ENCODE measurements at places on chromosomes 4 and X.

GRCh38 chrX:130376077-130376476 lies 9.4 kb downstream of the GPR119 start:
- no peak for DNase-seq

GRCh38 chrX:15441464-15441863 lies 51.7 kb downstream of the PIR start:
- DNase-seq: no peak

DNA sequence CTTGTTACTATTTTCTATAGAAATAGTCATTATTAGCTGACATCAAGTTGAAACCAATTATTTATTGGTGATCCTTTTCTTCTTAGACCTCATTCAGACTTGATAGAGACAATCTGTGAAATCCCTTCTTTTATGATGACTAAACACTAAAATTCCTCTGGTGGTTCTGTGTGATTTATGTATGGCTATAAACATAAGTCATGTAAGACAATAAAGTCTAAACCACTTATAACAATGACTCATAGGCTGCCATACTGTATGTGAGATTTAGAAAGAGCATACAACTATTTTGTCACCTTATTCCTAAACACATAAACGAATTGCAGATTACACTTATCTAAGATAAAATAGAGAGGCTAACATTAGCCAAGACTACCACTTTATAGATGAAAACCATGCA lies 101.1 kb upstream of the PRR32 start:
- DNase-seq: no peak

DNA sequence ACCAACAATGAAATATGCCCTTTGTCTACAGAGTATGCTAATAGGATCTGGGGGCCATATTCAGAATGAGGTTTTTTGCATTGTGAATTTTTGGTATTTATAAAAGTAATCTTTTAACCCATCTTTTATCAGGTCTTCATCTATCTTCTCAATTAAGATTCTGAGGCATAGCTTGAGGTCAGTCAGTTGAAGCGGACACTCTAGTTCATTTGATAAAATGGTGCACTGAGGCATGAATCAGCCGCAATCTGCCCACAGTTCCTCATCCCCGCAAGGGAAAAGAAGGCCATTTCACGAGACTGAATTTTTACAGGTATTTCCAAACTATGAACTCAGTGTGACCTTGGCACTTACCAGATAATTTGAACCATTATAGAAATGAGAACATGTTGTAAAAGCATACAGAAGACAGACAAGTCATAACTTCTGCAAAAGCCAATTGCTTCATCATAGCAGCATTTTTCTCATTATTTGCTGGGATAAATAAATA lies 19.3 kb upstream of the VCX2 start:
- no peak for DNase-seq

- DNase-seq: peak; percentile 68
These were observed 112.8 kb upstream of the ATXN3L start for GRCh38 chrX:13432414-13433297.

- DNase-seq: no peak
These were observed 62.1 kb downstream of the RHOXF2B start for GRCh38 chrX:120015145-120016067.

- DNase-seq: no peak
These were observed 137.8 kb upstream of the FRG1 start for GRCh38 chr4:189802884-189803283.

DNA sequence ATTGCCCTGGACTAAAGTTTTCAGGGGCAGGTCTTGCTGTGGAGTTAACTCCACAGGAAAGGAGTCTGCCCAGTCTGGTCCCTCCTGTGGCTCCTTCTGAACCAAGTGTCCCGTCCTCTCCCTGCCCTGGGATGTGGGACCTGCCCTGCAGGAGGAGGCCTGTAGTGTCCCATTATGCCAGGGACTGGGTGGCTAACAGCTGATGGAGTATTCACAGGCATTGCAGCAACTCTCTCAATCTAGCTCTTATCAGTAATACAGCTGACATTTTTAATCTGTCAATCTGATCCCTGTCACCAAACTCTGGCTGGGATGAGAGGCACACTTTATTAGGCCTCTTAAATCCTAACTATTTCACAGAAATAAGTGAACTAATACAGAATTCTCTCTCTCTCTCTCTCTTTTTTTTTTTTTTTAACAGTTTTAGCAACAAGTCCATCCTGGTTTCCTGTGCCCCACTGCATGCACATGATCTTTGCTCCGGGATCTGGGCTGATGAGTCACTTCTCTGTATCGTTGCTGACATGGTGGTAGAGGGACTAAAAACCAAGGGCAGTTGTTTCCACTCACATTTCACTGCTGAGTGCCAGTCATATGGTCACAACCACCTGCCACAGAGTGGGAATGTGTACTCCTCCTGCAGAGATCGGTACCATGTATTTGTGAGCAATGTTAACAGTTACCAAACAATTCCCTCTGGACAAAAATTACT lies 39.1 kb downstream of the HAND2 start:
- DNase-seq: peak; percentile 73

DNA sequence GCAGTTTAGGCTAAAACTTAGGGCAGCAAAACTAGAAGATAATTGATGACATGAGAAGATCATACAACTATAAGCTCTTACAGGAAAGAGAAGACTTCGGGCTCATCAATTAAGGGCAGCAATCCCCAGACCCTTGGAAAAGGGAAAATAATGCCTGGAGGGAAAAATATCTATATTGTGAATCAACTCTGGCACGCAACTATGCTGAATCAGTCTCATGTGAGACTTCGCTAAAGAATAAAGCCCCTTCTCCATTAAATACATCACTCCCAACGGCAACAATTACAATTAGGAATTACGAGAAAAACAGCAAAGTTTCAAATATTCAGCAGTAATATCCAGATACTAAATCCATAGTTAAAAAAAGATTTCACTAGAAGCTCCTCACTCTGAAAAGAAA lies 2016.8 kb upstream of the IGFBP7 start:
- DNase-seq: no peak

DNA sequence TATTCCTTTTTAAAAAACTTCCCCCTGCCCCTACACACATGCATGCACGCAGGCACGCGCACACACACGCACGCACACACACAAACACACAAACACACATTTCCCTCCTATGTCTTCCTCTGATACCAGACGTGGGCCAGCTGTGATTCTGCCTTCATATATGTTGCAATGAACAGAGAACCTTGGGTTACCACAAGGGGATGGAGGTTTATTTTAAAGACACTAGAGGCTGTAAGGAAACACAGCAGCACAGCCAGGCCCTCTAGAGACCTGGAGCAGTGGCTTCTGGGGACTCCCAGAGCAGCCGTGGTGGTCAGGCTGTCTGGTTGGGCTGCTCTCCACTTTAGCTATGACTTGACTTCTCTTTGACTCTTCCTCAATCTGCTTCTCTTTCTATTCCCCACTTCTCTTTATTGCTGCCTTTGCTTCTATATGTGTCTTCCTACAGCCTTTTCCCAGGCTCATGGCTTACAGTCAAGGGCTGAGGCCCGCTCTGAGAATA lies 3.2 kb upstream of the TLR10 start:
- DNase-seq: peak; percentile 63

- DNase-seq: no peak
These were observed 76.7 kb downstream of the MAOB start for GRCh38 chrX:43805579-43805978.

DNA sequence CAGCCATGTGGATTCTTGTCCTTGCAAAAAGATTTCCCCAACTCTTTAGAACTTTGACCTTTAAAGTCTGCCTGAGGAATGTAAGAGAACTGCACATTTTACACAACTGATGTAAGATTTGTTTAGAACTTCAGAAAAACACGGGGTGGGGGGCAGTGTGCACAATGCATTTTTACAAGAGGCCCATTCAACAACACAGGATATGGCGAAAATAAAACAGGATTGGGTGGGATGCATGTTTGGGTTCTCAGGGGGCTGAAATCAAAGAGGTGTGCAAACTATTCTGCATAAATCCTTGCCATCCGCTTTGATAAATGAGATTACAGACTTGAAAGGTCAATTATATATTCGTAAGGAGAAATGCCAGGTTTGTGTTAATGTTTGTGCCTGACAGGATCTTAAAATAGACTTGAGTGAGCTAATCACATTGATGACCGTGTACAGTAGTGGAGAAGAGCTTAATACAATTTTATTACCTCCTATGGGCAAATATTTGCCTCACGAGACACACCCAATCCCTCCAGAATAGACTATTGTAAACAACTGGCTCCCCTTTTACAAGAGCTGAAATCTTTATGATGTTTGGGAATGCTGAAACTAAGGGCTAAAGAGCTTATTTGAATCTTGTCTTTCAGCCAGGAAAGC lies 184.1 kb upstream of the LEF1 start:
- no peak for DNase-seq

GRCh38 chr4:99724067-99724466 lies 66.4 kb upstream of the C4orf54 start:
- no peak for DNase-seq

DNA sequence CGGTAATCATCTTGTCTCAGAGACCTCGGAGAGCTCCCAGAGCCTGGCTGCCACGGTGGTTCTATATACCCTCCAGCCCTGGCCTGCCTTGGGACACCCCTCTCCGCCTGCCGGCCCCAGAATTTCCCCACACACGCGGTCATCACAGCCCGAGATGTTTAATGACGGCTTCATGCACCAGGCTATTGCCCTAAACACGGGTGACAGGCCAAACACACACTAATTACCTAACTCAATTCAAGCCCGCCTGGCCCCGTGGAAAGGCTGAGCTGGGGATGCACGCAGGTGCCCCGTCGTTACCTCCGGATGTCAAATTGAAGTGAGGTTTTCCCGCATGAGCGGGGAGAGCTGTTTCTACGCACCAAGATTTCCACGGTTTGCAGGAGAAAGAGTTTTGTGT lies 72.9 kb upstream of the PPP2R3B start:
- no peak for DNase-seq

DNA sequence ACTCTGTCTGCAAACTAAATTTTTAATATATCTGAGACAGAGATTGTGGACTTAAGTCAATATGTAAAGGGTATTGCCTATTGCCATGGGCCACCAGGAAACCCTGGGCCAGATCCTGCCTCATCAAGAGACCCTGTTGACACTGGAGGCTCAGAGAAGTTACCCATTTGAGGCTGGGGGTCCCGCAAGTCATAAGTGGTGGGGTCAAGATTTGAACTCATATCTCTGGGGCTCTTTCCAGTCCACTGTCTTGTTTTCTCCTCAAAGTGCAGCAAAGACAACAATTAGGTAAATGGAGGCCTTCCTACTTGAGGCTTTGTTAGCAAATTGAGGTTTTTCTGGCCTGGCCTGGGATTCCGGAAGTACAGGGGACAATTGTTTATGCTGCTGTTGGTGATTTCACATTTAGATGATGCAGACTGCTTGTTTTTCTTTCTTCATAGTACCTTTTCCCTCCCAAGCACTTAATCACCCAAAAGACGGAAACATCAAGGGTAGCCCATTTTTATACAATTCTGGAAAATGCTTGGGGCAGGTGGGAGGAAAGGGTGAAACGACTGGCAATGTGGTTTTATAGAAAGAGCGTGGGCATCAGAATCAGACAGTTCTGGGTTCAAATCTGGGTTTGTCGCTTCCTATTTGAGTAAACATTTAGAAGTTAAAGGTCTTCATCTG lies 160.0 kb downstream of the SMIM20 start:
- no peak for DNase-seq

DNA sequence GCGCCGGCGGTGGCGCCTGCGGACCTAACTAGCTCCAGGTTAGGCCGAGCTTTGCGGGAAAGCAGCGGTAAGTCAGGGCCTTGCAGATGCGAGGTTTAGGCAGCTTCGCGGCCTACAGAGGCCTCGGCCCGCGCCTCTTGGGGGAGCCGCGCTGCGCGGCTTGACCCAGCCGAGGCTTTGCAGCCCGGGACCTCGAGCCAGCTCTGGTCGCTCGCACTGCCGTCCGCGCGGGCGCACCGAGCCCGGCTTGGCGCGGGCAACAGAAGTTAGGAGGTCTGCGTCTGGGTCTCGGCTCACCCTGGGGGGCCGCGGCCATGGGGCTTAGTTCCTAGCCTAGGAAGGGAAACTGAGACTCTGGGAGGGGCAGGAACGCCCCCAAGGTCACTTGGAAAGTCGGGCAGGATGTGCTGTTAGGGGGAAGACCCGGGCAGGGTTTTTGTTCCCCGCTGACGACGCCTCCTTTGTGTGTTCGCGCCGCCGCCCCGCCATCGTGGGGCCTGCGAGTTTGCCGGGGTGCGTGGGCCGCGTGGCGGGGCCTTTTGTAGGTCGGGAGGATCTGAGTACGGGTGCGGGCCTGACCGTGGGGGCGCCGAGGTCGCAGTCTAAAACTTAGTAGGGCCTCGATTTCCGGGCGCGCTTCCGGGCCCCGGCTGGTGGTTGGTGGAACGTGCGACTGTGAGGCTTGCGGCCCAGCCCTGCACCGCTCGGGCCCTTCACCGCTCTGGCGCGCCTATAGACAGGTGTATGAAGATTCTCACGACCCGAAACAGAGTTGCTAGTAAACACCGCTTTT lies 482 bp downstream of the RNF4 start:
- DNase-seq: no peak

DNA sequence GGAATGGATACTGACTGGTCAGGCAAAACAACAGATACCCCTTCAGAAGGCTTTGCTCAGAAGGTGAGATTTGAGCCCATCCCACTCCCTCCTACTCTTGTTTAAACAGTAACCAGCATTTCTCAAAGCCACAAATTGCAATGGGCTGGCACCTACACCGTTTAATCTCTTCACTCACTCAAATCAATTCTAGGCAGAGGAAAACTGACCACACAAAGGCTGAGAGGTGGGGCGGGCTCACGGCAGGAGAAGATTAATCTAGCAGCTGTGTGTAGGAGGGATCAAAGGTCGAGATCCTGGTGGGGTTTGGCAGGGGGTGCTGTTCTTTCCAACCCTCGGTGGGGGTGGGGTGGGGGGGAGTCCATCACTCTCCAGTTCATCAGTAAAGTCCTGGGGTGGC lies 622.4 kb downstream of the BCOR start:
- DNase-seq: no peak

GRCh38 chr4:68469482-68469881 lies 22.2 kb downstream of the TMPRSS11E start:
- no peak for DNase-seq

GRCh38 chr4:148442832-148443511 lies 758 bp upstream of the NR3C2 start:
- DNase-seq: peak; percentile 30

GRCh38 chr4:48341776-48342605 lies 662 bp downstream of the SLAIN2 start:
- DNase-seq: peak; percentile 25

DNA sequence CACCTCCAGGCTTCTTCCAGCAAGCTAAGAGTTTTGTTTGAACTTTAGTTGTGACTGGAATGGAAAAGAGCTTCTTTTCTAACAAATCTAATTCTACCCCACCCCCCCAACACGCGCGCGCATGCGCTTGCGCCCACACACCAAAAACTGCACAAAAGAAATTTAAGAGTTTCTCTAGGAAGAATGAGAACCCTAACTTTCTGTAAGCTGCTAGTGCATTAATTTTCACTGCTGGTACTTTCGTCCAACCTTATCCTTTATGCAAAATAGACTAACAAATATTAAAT lies 9.0 kb upstream of the INTU start:
- DNase-seq: no peak

DNA sequence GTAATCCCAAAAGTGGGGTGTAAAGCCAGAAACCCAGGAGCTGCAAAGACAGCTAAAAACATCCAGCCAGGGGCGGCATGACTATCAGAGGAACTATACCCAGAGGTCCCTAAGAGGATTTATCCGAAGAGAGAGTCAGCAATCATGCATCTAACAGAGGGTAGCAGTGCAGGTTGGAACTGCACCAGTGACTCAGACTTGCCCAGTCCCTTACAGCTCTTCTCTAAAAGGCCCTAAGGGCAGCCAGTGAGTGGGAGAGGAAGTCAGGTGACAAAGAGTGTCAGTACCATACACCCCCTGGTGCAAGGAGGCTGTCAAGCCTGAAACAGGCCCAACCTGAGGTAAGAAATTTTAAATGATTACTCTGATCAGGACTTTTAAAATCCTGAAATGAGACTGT lies 88.1 kb downstream of the CAMK2D start:
- no peak for DNase-seq

GRCh38 chr4:98586962-98587354 lies 71.5 kb downstream of the TSPAN5 start:
- no peak for DNase-seq
